Natural killer cell (primary cell): ENCODE measurements at places on chromosomes 3 and 15.
A peak's percentile ranks its signal among the peaks of the same experiment; 100 is the strongest.

DNA sequence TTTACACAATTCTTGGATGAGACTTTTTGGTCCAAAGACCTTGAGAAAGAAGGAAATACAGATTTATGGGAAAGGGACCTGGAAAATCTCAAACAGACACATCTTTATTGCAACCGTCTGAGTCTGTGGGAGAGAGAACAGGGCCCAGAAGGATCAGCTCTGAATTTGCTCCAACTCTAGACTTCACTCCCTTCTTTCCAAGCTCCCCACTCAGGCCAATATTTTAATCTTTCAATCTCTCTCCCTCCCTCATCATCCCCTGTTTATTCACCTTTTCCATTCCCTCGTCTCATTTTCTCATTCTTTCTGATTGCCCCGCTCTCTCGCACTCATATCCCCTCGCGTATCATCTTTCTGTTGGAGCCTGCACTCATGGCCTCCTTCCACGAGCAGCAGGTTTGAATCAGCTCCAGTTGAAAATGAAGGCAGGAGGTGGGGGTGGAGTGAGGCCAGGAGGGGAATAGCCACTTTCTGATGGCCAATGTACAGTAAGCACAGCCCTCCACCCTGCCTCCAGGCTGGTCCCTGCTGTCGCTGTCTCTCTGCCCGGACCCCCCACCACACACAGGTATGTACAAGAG lies 63.6 kb upstream of the BOC start:
- no peaks in the 10 kb centered on the region for H3K27me3 ChIP-seq
- no peaks in the 10 kb centered on the region for H3K4me1 ChIP-seq
- H3K36me3 ChIP-seq, result no peaks in the 10 kb centered on the region
- DNase-seq, result no peak
- H3K4me3 ChIP-seq, result no peak overlapping the region
- no peak overlapping the region for H3K27ac ChIP-seq

DNA sequence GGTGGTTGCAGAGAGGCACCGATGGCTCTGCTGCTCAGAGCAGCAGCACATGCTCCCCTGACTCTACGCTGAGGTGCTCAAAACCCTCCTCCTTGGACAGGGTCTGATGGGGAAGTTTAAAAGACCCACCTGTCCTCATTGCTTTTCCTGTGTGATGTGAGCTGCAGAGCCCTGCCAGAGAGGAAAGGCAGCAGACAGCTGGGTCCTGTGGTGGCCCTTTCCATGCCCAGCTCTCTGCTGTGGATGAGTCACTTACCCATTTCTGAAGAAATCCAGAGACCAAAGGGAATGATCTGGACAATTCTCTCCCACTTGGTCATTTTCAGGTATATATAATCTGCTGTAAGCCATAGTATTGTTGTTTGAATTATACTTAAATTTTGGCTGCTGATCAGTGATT lies 121.7 kb downstream of the CHDH start:
- H3K4me1 ChIP-seq, result no peaks in the 10 kb centered on the region
- H3K4me3 ChIP-seq, result no peak overlapping the region
- H3K27me3 ChIP-seq, result no peaks in the 10 kb centered on the region
- no peak overlapping the region for H3K27ac ChIP-seq
- no peaks in the 10 kb centered on the region for H3K36me3 ChIP-seq

- H3K4me1 ChIP-seq, result peaks cover 64% of the 10 kb centered on the region
- peak; percentile 69 for DNase-seq
- H3K27ac ChIP-seq, result peak overlapping the region; percentile 90
These were observed 12.4 kb downstream of the TNK2 start for GRCh38 chr3:195895861-195896360.

DNA sequence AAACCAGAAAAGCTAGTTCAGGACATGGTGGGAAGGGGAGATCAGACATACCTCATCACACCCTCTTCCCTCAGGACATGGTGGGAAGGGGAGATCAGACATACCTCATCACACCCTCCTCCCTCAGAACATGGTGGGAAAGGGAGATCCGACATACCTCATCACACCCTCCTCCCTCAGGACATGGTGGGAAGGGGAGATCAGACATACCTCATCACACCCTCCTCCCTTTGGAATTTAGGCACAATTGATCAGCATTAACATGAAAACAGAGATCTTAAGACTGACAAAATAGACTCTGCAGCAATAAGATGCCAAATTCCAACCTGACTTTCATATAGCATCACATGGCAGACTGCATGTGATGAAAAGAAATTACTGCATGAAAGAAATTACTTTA lies 412.7 kb upstream of the ZNF717 start:
- H3K27me3 ChIP-seq, result no peaks in the 10 kb centered on the region
- no peak overlapping the region for H3K4me3 ChIP-seq
- H3K4me1 ChIP-seq, result no peaks in the 10 kb centered on the region
- no peak overlapping the region for H3K27ac ChIP-seq

GRCh38 chr3:52019352-52020080 lies 23.8 kb upstream of the RPL29 start:
- H3K27me3 ChIP-seq, result no peaks in the 10 kb centered on the region
- H3K27ac ChIP-seq, result no peak overlapping the region
- no peak for DNase-seq
- H3K36me3 ChIP-seq, result no peaks in the 10 kb centered on the region
- peaks cover 15% of the 10 kb centered on the region for H3K4me1 ChIP-seq

GRCh38 chr3:4716706-4717362 lies 223.7 kb downstream of the ITPR1 start:
- H3K4me3 ChIP-seq, result no peak overlapping the region
- peaks cover 28% of the 10 kb centered on the region for H3K36me3 ChIP-seq
- no peaks in the 10 kb centered on the region for H3K27me3 ChIP-seq
- no peak overlapping the region for H3K27ac ChIP-seq

DNA sequence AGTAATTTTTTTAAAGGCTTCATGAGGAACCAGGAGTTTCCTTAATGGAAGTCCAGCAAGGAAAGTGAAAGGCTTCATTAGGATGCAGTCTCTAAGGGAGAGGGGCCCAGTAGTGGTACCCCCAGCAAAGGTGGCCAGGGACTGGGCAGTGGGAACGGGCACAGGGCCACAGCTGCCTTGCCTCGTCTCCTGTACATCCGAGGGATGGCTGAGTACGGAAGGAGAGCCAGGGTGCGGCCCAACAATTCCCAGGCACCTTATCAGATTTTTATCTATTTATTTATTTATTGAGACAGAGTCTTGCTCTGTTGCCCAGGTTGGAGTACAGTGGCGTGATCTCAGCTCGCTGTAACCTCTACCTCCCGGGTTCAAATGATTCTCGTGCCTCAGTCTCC lies 14.5 kb downstream of the SEMA3G start:
- H3K27me3 ChIP-seq, result no peaks in the 10 kb centered on the region
- no peak overlapping the region for H3K27ac ChIP-seq
- DNase-seq, result no peak
- H3K4me3 ChIP-seq, result no peak overlapping the region
- H3K36me3 ChIP-seq, result no peaks in the 10 kb centered on the region
- H3K4me1 ChIP-seq, result no peaks in the 10 kb centered on the region

DNA sequence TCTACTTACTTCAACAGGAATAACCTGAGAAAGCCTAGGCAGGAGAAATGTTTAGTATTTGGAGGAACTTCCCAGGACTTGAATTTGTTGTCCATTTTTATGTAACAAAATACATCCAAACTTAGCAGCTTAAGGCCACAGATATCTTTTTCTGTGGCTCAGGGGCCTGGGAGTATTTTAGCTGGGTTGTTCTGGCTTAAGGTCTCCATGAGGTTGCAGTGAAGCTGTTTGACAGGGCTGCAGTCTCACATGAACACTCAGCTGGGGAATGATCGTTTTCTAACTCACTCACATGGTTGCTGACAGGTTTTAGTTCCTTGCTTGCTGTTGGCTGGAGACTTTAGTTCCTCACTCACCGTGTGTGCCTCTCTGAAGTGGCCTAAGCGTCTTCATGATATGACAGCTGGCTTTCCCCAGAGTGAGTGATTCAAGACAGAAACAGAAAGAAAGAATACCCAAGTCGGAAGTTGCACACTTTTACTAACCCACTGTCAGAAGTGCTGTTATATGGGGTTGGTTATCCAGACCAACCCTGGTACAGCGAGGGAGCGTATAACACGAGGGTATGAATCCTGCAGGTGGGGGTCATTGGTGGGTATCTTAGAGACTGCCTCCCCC lies 229.7 kb upstream of the TBL1XR1 start:
- H3K27me3 ChIP-seq, result no peaks in the 10 kb centered on the region
- H3K36me3 ChIP-seq, result no peaks in the 10 kb centered on the region
- no peak for DNase-seq
- H3K4me3 ChIP-seq, result no peak overlapping the region
- peak overlapping the region; percentile 69 for H3K27ac ChIP-seq

GRCh38 chr15:57323806-57324589 lies 52.3 kb upstream of the CGNL1 start:
- peak; percentile 43 for DNase-seq
- H3K4me3 ChIP-seq, result no peak overlapping the region
- no peaks in the 10 kb centered on the region for H3K36me3 ChIP-seq
- no peaks in the 10 kb centered on the region for H3K4me1 ChIP-seq
- no peaks in the 10 kb centered on the region for H3K27me3 ChIP-seq

DNA sequence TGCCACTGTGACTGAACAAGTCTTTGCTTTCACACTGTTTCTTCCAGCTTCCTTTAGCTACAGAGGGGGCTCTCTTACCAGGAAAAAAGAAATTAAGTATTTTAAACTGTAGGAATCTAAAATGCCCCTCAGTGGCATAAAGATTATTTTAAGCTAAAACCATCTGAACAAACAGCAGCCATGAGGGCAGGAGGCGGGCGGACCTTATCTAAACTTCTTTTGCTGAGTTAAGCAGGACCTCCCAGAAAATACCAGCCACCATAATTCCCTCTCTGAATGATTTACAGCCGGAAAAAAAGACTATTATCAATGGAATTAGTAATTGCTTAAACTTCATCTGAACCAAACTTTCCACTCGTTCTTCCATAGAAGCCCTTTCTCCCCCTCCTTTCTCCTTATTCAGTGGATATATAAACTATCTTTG lies 5.2 kb upstream of the TOPAZ1 start:
- H3K27ac ChIP-seq, result no peak overlapping the region
- H3K4me3 ChIP-seq, result no peak overlapping the region
- no peaks in the 10 kb centered on the region for H3K27me3 ChIP-seq
- peaks cover 3% of the 10 kb centered on the region for H3K4me1 ChIP-seq
- no peaks in the 10 kb centered on the region for H3K36me3 ChIP-seq
- no peak for DNase-seq

DNA sequence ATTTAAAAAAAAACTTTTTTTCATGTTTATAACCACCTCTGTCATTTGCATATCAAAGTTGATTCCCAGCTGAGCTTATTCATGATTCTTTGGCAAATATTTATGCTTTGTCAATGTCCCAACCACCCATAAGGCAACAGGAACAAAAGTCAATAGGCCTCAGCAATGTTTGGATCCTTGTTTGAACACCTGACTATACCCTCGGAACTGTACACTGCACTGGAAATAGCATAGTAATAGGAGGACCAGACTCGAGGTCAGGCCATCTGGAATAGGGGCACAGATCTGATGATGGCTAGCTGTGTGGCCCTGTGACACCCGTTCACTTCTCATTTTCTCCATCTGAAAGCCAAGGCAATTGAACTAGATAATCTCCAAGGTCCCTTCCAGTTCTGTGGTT lies 301.7 kb upstream of the ATP11B start:
- no peaks in the 10 kb centered on the region for H3K36me3 ChIP-seq
- H3K4me1 ChIP-seq, result no peaks in the 10 kb centered on the region
- H3K27ac ChIP-seq, result no peak overlapping the region
- no peak overlapping the region for H3K4me3 ChIP-seq
